ENCODE measurements at places on chromosomes 2 and 18.

DNA sequence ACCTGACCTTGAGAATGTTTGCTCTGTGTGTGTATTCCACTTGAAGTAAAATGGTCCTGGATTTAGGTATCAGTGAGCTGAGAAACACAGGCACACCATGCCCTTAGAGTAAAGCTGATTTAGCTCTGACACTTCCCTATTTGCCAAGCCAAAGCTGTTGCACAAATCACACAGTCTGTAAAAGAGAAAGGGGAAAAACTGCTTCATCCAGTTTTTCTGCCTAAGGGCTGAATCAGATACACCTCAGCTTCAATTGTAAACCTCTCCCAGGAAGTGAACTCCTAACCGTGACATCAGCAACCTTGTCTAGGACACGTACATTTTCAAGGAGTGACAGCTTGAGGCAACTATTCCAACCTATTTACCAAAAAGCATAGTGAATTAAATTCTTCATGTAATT is 150.4 kb downstream of the NR4A2 start:
- peak; percentile 84 for DNase-seq

DNA sequence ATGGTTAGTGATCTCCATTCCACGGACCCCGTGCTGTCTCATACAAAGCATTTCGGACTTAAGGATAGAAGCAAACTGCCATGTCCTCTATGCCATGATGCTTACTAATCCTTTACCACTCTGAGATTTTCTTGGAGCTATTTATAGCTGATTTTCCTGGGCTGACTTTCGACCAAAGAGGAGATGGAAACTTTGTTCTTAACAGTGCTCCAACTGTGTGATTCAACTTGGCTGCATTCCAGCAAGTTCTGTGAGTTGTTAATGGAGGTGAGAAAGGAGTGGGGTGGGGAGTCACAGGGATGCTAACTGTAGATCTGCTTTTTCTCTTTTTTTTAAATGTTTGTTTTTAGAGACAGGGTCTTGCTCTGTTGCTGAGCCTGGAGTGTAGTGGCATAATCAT is 45.5 kb upstream of the MSH2 start:
- DNase-seq = peak; percentile 85

GRCh38 chr2:39521876-39522517 is 84.9 kb upstream of the MAP4K3 start:
- no peak for DNase-seq

- no peak for DNase-seq
Measured at GRCh38 chr18:35415511-35416073, 38.5 kb upstream of the ZNF396 start.

GRCh38 chr2:134625311-134625710 is 93.5 kb downstream of the TMEM163 start:
- DNase-seq = peak; percentile 4

- no peak for DNase-seq
Measured at GRCh38 chr18:48769006-48769636, 181.6 kb downstream of the SMAD7 start.

GRCh38 chr18:49127471-49128190 is 176.9 kb upstream of the SMAD7 start:
- DNase-seq = no peak

- DNase-seq = peak; percentile 54
Measured at GRCh38 chr2:160375037-160375436, 118.6 kb downstream of the RBMS1 start.

DNA sequence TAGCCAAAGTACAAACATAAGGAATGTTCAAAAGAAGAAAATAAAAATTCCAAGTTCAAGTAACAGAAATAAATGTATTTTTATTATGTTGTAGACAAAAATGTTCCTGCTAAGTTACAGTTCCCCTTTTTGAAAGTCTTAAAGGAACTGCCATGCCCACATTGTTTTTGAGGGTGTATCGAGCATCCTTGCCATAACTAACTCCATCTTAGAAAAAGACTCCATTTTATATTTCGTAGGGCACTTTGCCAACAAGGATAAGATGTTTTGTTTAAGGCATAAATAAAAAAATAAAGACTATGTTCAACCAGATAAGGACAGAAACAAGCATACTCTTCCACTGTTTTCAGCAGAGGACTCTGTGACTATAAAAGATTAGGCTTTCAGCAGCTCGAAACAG is 67.3 kb downstream of the TMEM237 start:
- DNase-seq = no peak

GRCh38 chr2:114684403-114684802 is 242.0 kb downstream of the DPP10 start:
- no peak for DNase-seq

DNA sequence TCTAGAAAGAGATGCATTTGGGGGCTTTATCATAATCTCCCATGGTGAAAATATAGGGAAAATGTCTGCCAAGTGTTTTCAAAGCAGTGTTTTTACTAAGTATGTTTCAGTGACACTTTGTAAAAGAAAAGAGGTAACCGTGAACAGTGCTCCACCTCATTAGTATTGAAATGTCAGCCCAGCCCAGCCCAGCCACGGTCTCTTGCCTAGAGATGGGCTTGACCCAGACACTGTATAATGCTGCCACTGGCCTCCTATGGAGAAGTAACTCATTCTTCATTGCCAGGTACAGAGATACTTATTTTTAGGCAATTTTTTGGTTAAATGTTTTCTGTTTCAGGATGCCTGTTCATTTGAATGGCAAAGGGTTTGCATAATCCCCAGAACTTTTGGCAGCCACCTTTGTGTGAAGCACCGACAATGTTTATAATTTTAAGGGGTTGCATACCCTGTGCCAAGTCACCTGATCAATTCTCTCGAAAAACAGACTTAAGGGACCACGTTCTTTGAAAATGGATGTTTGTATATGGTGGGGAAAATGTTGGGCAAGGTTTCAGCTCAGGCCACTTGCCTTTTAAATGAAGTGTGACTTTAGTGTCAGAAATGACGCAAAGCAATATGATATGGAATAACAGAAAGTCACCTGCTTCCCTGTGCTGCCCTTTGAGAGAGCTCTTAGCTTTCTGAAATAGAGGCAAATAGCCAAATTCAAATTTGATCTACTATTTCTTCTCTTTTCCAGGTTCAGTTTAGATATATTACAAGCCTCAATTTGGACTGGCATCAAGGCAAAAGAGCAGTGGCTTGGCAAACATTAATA is 314.5 kb upstream of the RGPD4 start:
- no peak for DNase-seq
